ENCODE measurements at places on chromosomes 5 and 9.

DNA sequence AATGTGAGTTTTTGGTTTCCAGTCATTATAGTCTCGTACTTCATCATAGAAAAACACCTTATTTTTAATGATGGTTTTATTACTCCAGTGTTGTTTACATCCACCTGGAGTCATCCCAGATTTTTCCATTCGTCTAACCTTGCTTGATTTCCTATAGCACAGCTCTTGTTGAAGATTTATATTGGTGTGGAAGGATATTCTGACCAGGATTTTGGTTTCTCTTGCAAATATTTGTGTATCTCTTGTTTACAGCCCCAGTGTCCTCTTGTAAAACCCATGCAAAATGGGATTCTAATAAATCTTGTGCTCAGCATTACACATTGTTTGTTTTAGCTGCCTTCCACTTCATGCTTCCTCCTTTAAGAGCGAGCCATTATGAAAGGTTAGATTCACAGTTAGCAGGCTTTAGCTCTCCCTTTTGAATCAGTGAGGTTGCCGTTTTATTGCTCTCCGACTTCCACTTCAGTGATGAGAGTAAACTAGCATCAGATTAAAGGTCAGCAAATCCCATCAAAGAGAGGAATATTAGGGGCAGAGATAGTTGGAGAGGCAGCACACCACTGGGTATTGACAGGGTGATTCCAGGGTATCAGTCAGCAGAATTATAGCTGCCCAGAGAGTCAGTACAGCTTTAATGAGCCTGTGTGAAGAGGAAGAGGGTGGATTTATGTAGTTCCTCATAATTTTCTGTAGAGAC lies 157.1 kb downstream of the PBX3 start:
- peak; percentile 15 for DNase-seq

- no peak for DNase-seq
Measured at GRCh38 chr9:99626426-99626825, 195.3 kb upstream of the NR4A3 start.

DNA sequence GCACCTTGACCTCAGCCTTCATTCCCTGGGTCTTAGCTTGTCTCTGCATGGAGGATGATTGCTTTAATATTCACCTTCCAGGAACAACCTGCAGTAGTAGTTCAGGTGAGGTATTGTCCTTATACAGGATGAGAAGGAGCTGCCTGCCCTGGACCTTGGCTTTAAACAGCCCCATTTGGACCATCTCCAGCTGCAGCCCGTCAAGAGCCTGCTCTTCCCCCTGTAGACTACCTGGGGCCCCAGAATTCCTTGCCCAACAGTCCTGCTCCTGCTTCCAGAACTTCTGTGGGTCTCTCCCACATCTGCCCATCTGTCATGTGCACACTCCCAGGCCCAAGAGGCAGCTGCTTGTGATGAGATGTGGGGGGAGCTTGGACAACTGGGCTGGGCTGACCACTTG lies 12.2 kb upstream of the OTP start:
- no peak for DNase-seq

DNA sequence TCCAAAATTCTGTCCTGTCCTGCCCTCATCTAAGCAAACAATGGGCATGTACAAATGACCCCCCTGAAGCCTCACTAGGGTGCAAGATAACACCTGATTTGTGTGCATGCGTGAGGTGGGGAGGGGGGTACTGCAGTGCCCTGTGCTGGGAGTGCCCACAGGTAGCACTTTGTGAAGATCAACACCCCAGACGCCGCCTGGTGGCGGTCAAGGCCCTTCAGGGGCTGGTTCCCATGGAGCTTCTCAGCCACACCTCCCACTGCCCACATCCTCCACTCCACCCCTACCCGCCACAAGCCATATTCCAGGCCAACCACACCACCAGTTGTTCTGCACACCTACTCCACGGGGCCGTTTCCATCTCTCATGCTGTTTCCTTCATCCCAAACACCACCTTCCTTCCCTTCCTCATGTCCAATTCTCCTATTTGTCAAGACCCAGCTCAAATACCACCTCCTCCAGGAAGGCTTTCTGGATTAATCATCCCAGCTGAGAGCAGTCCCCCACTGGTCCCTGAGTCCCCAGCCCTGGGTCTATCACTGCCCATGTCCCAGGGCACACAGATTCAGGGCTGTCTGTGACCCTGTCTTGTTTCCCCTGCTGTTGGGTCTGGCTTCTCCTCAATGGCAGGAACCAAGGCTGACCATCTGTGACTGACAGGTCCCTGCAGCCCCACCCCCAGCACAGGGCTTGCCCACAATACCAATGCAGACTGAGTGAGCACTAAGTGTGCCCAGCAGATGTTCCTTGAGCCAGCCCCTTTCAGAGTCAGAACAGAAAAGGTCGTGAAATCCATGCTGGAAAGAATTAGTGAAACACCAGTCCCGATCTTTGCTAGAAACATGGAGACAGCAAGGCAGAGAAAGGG lies 178.4 kb downstream of the PAX5 start:
- peak; percentile 5 for DNase-seq

DNA sequence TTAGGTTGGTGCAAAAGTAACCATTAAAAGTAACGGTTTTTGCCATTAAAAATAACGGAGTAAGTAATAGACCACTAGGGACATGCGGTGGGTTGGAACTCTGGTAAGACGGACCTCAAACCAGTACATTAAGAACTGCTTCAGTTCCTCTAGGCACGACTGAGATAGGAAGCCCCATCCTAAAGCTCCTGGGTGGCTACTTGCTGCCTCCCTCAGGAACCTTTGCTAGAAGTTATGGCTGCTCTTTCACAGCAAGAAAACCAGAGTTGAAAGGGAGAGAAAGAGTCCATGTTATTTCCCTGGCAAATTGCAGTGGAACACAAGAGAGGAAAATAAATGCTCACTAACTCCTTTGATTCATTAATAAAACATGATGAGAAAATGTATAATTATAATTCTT lies 47.6 kb downstream of the MCTP1 start:
- DNase-seq: no peak

GRCh38 chr9:108525186-108525585 lies 330.6 kb downstream of the ACTL7B start:
- no peak for DNase-seq

GRCh38 chr9:137156567-137157375 lies 13.1 kb downstream of the LRRC26 start:
- peak; percentile 29 for DNase-seq

DNA sequence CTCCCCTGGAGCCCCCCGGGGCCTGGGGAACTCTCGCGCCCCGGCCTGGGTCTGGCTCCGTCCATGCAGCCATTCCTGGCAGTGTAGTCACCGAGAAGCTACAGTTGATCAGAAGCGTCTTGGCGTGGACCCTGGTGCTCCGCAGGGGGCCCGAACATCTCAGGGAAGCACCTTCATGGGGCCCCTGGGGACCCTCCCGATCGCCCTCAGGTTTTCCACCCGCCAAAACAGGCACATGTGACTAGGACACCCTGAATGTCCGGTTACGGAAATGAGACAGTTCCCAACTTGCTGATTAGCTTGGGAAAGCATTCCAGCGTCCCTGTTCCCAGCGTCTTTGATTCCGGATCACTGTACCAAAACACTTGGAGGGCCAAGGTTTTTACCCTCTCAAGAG lies 472 bp downstream of the FBXO4 start:
- no peak for DNase-seq

- DNase-seq: no peak
Measured at GRCh38 chr5:91118354-91118753, 264.8 kb downstream of the ARRDC3 start.

DNA sequence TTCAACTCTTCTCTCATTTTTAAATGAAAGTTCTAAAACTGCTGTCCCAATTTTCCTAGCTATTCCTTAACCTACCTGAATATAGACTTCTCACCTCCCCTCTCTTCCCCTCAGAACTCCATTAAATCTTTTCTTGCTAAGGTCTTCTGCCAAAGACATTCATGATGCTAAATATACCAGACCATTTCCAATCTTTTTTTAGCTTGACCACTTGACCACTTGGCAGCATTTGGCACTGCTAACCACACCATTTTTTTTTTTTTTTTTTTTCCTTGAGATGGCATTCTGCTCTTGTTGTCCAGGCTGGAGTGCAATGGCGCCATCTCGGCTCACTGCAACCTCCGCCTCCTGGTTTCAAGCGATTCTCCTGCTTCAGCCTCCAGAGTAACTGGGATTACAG lies 3.6 kb upstream of the ZNF131 start:
- DNase-seq: no peak

- no peak for DNase-seq
Measured at GRCh38 chr9:11319538-11319937, 706.7 kb upstream of the PTPRD start.

DNA sequence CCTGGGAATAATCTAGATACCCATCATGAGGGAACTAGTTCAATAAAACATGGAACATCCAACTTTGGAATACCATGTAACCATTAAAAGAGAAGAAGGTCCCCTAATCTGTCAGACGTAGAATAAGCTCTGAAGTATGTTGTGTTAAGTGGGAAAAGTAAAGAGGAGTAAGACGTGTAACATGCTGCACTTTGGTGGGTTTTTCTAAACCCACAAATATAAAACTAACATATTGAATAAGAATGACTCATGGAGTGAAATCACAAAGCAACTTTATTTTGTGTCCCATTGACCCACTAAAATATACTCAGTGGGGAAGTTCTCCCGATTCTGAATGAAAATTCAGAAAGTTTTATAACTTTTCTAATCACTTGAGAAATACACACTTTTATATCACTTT lies 67.9 kb upstream of the PIK3R1 start:
- no peak for DNase-seq

DNA sequence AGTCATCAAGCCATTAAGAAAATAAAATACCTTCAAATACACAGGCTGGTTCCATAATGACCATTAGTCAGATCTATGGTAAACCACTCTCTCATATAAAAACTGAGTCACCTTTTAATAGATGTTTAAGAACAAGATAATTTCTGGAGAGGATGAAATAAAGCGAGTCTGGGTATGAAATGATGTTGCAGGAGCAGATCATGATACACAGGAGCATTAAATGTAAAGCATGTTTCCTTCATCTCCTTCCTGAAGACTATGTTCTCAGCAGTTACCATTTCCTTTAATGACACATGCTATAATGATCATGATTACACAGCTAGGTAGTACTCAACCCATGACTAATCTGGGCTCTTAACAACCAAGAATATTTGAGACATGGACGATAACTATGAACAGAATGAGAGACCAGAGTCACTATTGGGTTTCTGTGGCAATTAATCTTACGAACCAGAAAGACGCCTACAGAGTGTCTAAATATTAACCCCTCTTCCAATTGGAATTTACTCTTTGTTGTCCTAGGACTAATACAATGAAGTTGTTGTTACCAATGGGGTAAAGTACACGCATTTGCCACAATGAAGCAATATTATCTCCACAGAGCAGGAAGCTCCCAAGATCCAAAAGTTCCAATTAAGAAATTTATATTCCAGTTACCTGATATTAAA lies 105.6 kb downstream of the NR6A1 start:
- DNase-seq: no peak

DNA sequence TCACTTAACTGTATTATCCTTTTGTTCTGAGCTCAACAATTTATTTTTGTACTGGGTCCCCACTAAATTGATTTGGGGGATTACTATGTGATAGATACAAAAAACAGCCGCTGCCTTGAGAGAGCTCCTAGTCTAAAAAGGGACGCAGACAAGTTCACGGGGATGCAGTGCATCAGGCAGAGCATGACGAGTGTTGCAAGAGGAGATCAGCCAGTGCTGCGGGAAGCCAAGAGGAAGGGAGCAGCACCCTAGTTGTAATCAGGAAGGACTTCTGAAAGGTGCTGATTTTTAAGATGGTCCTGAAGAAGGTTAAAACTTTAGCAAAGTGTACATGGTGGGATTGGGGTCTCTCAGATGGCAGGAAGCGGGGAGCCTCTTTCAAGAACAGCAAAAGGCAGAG lies 15.8 kb downstream of the GALNT10 start:
- no peak for DNase-seq

DNA sequence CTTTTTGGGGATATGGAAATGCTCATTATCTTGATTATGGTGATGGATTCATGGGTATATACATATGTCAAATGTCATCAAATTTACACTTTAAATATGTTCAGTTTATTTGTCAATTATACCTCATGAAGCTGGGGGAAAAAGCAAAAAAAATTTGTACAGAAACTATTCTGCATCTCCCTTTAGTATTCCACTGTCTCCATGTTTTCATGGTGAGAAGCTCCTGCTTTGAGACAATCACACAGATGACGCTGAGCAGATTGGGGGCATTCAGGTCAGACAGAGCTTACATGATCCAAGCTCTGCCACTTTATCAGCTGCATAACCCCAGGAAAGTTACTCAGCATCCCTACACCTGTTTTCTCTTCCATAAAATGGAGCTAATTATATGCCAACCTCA lies 101.5 kb downstream of the PLPPR1 start:
- no peak for DNase-seq

- DNase-seq: no peak
Measured at GRCh38 chr5:171610686-171611085, 174.9 kb upstream of the SMIM23 start.

- no peak for DNase-seq
Measured at GRCh38 chr9:108269371-108269770, 586.4 kb downstream of the ACTL7B start.

GRCh38 chr5:151949701-151950308 lies 25.2 kb upstream of the GLRA1 start:
- no peak for DNase-seq

- peak; percentile 94 for DNase-seq
Measured at GRCh38 chr9:33415501-33416038, 13.2 kb upstream of the AQP7 start.

DNA sequence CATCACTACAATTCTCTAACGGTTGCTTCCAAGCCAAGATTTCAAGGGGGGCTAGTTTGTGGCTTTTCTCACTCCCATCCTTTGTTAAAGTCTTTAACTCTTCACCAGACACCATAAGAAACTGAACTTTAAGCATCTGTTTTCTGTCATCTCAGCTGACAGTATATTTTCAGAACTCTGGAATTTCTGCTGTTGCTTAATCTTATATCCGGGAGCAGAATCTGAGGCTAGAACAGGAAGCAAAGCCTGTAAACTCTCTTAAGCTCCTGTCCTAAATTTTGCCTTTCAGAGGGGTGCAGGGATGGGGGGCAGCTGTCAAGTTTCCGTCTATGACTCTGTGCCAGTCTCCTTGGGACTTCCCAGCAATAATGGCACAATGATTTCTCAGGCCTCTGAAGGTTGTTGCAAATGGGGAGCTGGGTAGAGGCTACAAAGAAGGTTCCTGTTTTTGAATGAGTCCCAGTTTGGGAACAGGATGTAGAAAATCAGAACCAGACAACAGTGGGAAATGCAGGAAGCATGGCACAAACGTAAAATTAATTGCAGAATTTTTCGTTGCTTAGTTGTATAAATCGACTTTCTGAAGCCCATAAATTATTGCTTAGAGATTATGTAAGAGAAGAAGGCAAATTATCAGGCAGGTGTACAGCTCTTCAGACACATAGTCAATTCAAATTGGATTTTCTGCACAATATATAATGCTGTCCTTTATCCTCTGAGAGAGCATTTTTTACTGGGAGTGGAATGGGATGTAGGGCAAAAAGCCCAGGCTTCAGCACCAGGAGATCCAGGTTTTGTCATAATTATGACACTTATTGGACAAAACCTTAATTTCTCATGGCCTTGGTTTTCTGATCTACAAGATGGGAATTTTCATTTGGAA lies 430.9 kb downstream of the DMAC1 start:
- no peak for DNase-seq
